ENCODE measurements at places on chromosomes 7 and 10. TPM values are rescaled to one million over a fixed set of nuclear protein-coding genes. Genes with fewer than 3 reads are reported as not detected.
A peak's percentile ranks its signal among the peaks of the same experiment; 100 is the strongest.

IDI2 gene
- not detected for total RNA-seq

TSPAN12 gene
- total RNA-seq: 9.8 TPM

CELF2 gene
- 65.0 TPM for total RNA-seq

LOXL4 gene
- total RNA-seq: 41.2 TPM

PTPN20 gene
- total RNA-seq: not detected

SPOCK2 gene
- total RNA-seq: 1.4 TPM

GIMAP4 gene
- not detected for total RNA-seq

DNA sequence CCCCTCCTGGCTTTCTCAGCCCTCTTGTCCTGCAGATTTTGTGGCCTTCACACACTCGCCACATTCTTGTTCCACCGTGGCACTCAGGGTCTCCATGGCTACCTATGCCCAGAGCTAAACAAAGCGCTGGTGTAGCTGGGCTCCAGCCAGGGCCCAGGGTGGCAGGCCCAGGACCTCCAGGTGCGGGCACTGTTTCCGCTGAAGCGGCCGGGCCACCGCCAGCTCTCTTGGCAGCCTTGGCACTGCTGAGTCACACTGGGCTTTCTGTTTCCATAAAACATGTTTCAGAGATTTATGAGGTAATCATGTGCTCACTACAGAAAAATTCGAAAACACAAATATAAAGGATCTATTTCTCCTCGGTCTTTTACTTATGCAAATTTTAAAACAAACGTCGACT is 51.3 kb downstream of the AOC1 start:
- no peak overlapping the region for H3K4me3 ChIP-seq
- peak; percentile 71 for DNase-seq
- peaks cover 16% of the 10 kb centered on the region for H3K4me1 ChIP-seq

DNA sequence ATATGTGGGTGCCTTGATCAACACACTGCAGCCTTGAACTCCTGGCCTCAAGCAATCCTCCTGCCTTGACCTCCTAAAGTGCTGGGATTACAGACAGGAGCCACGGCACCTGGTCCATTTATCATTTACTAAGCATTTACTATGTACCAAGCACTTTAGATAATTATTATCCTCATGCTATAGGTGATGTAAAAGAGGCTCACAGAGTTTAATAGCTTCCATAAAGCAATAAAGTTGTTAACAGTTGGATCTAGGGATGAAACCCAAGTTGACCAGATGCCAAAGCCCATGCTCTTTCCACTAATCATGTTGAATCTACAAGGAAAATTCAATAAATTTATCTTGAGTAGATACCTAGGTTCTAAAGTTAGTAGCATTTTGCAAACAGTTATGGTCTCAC is 5.0 kb downstream of the NAPEPLD start:
- no peaks in the 10 kb centered on the region for H3K27me3 ChIP-seq
- H3K27ac ChIP-seq: no peak overlapping the region
- no peak overlapping the region for H3K4me3 ChIP-seq
- DNase-seq: no peak
- no peaks in the 10 kb centered on the region for H3K36me3 ChIP-seq
- peaks cover 12% of the 10 kb centered on the region for H3K4me1 ChIP-seq

GRCh38 chr7:70542750-70543376 is 589.1 kb upstream of the GALNT17 start:
- H3K4me1 ChIP-seq: no peaks in the 10 kb centered on the region
- no peak overlapping the region for H3K4me3 ChIP-seq
- peaks cover 2% of the 10 kb centered on the region for H3K27me3 ChIP-seq

GRCh38 chr7:953547-954327 is 743 bp downstream of the ADAP1 start:
- H3K4me1 ChIP-seq: peaks cover 5% of the 10 kb centered on the region
- H3K4me3 ChIP-seq: peak overlapping the region; percentile 17
- peaks cover 10% of the 10 kb centered on the region for H3K27me3 ChIP-seq
- peak; percentile 29 for DNase-seq

DNA sequence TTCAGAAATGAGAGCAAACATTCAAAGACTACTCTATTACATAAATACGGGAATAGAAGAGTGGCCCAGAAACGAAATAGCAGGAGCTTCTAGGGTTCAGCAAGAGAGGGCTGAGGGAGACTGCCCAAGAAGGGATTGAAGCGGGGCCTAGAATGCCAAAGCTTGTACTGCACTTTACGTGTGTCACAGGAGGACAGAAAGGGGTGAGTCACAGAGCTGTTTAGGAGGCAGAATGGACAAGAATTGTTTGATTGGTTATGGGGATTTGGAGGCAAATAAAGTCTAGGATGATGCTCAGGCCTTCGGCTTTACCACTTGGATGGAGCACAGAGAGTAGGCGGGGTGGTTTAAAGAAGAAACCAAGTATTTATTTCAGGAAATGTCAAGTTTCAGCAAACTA is 11.3 kb upstream of the FXYD4 start:
- no peaks in the 10 kb centered on the region for H3K27me3 ChIP-seq
- H3K27ac ChIP-seq: no peak overlapping the region
- H3K4me1 ChIP-seq: peaks cover 17% of the 10 kb centered on the region
- DNase-seq: no peak

- H3K4me3 ChIP-seq: no peak overlapping the region
- peak overlapping the region; percentile 51 for H3K27ac ChIP-seq
- peak; percentile 67 for DNase-seq
- H3K4me1 ChIP-seq: peaks cover 23% of the 10 kb centered on the region
Observed at GRCh38 chr10:17056781-17057428, 72.7 kb downstream of the CUBN start.

GRCh38 chr7:4768597-4769569 is 6.5 kb upstream of the AP5Z1 start:
- no peak for DNase-seq
- H3K4me1 ChIP-seq: no peaks in the 10 kb centered on the region
- no peak overlapping the region for H3K27ac ChIP-seq
- peaks cover 5% of the 10 kb centered on the region for H3K36me3 ChIP-seq
- H3K4me3 ChIP-seq: no peak overlapping the region

- H3K36me3 ChIP-seq: peaks cover 10% of the 10 kb centered on the region
- DNase-seq: peak; percentile 25
- peaks cover 52% of the 10 kb centered on the region for H3K4me1 ChIP-seq
- no peaks in the 10 kb centered on the region for H3K27me3 ChIP-seq
Observed at GRCh38 chr7:116780521-116780920, 81.9 kb upstream of the CAPZA2 start.

GRCh38 chr7:93985101-93985500 is 19.1 kb downstream of the BET1 start:
- H3K27ac ChIP-seq: no peak overlapping the region
- no peaks in the 10 kb centered on the region for H3K27me3 ChIP-seq
- H3K4me3 ChIP-seq: no peak overlapping the region
- H3K4me1 ChIP-seq: no peaks in the 10 kb centered on the region
- DNase-seq: no peak

DNA sequence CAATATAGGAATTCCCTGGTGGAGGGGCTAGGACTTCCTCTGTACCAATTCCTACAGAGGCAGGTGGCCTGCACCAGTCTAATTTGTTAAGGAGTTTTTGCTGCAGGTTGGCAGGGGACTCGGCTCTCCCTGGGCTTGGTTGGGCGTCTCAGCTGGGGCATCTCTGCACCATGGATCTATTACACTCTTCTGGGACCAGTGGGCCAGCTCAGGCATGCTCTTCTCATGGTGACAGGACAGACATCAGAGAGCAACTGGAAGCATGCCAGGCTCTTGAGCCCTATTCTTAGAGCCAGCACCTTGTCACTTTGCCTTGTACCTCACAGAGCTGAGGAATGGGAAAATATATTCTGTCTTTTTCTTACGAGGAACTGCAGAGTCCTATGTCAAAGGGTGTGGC is 74.6 kb downstream of the SH2D4B start:
- no peaks in the 10 kb centered on the region for H3K4me1 ChIP-seq
- peaks cover 2% of the 10 kb centered on the region for H3K27me3 ChIP-seq
- H3K4me3 ChIP-seq: no peak overlapping the region
- DNase-seq: no peak

DNA sequence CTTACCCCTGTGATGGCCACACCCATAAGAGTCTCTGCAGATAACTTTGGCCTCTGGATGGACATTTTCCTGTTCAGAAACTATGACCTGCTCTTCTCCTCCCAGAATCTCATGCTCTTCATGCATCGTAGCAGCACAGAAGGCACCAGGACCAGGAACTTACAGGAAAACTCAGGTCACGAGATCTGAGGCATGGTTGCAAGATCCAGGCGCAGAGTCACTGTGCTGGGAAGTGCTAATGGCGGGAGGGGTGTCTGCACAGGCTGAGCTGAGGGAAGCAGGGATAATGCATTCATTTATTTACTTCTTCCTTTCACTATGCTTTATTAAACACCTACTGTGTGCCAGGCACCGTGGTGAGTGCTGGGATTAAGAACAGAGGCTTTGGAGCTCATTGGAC is 48.2 kb upstream of the LOXL4 start:
- H3K4me3 ChIP-seq: no peak overlapping the region
- peaks cover 14% of the 10 kb centered on the region for H3K4me1 ChIP-seq
- no peaks in the 10 kb centered on the region for H3K36me3 ChIP-seq
- no peak for DNase-seq

GRCh38 chr10:131141645-131142516 is 169.6 kb downstream of the TCERG1L start:
- no peak for DNase-seq
- H3K4me1 ChIP-seq: no peaks in the 10 kb centered on the region
- no peaks in the 10 kb centered on the region for H3K27me3 ChIP-seq
- no peaks in the 10 kb centered on the region for H3K36me3 ChIP-seq
- H3K27ac ChIP-seq: no peak overlapping the region

DNA sequence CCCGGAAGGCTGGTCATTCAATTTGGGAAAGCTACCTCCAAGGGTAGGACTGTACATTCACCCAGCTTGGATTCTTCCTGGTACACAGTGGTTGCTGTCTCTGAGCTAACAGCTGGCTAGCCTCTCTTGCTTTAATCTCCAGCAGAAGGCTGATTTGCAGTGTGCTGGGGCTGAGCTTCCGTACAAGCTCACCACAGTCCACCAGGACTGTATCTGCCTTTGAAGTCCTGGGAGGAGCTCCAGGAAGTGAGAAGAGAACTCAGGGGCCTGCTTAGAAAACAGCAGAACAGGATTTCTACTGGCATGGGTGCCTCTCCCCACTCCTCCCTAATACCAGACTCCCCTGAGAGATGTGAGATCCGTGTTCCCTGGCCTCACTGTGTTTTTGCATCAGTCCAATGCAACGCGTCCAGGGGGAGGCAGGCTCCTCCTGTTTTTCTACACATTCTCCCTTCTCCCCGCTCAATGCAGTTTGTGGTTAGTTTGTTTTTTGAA is 6.6 kb downstream of the AFAP1L2 start:
- no peaks in the 10 kb centered on the region for H3K36me3 ChIP-seq
- no peaks in the 10 kb centered on the region for H3K27me3 ChIP-seq
- no peak overlapping the region for H3K4me3 ChIP-seq

GRCh38 chr7:157442456-157442855 is 105.7 kb downstream of the DNAJB6 start:
- no peak overlapping the region for H3K4me3 ChIP-seq
- no peaks in the 10 kb centered on the region for H3K4me1 ChIP-seq
- H3K27ac ChIP-seq: no peak overlapping the region
- no peak for DNase-seq
- H3K36me3 ChIP-seq: no peaks in the 10 kb centered on the region

- no peak overlapping the region for H3K27ac ChIP-seq
- no peaks in the 10 kb centered on the region for H3K27me3 ChIP-seq
- H3K4me3 ChIP-seq: no peak overlapping the region
- DNase-seq: no peak
- no peaks in the 10 kb centered on the region for H3K4me1 ChIP-seq
Observed at GRCh38 chr7:89914711-89915110, 239.6 kb upstream of the STEAP1 start.

- no peak overlapping the region for H3K4me3 ChIP-seq
- peak overlapping the region; percentile 21 for H3K27ac ChIP-seq
- no peak for DNase-seq
Observed at GRCh38 chr7:44258865-44259546, 58.2 kb downstream of the YKT6 start.

DNA sequence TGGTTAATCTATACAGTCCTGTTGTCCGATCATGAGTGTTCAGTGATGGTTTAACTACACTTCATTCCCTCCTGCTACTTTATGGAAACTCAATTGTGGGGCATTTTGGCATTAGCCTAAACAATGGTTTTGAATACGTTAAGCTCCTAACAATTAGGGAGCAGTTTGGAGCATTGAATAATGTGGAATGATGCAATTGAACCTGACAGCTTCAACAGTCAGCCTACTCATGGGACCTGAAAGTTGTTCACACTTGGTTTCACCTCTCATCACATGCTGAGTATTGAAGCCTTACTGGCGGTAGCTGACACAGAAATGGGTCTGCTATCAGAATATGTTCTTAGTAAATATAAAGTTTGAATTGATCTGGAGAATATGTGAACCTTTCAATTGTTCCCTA is 186.1 kb downstream of the MLLT10 start:
- H3K4me1 ChIP-seq: peaks cover 22% of the 10 kb centered on the region
- H3K36me3 ChIP-seq: peaks cover 3% of the 10 kb centered on the region
- no peak overlapping the region for H3K27ac ChIP-seq
- DNase-seq: peak; percentile 12

DNA sequence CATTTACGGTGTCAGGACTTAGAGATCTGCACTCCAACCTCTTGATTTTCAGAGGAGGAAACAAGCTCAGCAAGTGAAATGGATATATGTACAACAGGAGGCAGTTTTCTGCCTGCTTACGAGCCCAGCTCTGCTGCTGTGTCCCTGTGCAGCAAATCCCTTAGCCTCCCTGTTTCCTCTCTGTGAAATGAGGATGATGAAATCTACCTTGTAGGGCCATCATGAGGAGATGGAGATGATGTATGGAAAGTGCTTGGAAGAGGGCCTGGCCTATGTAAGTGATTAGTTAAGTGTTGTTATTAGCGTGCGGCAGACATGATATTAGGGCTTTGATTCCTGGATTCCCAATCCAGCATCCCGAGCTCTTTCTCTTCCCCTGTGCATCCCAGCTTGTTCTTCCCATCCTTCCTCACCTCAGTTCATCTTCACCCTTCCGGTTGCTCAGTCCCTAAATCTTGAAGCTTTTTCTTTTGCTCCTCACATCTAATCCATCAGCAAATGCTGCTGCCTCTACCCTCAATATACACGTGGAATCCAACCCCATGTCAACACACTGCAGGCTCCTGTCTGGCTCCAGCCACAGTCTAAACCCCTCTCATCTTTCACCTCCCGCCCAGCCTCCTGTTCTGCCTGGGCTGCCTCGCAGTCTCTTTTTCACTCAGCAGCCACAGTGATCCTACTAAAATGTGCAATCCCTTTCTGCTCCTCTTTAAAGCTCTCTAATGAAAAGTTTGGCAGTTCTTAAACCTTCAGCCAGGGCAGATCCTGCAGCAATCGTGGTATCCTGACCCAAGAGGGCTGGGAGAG is 113.8 kb downstream of the MARCHF5 start:
- DNase-seq: no peak
- H3K36me3 ChIP-seq: no peaks in the 10 kb centered on the region
- no peak overlapping the region for H3K27ac ChIP-seq

DNA sequence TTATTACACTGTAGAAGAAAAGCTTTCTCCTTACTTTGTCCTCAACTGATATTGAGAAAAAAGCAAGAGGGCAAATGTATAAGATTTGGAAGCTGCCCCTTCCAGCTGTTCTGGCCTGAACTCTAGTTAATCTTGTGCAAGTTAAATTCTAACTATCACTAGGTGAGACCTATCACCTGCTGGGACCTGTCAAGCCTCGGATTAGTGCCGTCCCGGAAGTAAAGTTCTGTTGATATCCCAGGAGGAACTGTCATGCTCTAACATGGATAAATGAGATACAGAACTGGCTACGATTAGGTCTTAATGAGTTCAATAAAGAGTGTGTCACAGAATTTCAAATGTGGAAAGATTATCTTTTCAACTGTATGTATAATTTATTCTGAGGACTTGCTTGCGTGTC is 1.2 kb upstream of the BPGM start:
- H3K36me3 ChIP-seq: no peaks in the 10 kb centered on the region
- no peaks in the 10 kb centered on the region for H3K27me3 ChIP-seq
- DNase-seq: no peak
- peaks cover 9% of the 10 kb centered on the region for H3K4me1 ChIP-seq
- peak overlapping the region; percentile 88 for H3K27ac ChIP-seq
- peak overlapping the region; percentile 87 for H3K4me3 ChIP-seq
